ENCODE measurements at places on chromosomes 7 and 10.
A peak's percentile ranks its signal among the peaks of the same experiment; 100 is the strongest.

DNA sequence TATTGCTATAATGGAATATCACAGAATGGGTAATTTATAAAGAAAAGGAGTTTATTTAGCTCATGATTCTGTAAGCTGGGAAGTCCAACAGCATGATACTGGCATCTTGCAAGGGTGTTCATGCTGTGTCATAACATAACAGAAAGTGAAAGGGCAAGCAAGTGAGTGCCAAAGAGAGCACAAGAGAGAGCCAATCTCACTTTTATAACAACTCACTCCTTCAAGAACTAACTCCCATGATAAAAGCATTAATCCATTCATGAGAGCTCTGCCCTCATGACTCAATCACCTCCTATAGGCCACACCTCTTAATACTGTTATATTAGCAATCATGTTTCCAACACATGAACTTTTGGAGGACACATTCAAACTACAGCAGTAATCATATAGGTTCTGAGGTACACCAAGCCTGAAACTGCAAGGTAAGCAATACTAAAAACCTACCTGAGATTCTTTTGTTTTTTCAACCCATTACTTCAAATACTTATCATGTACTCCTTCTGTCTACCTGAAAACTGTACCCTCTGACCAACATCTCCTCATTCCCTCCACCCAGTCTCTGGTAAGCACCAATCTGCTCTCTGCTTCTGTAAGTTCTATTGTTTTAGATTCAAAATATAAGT lies 219.7 kb downstream of the MTERF1 start:
- no peak for DNase-seq

GRCh38 chr7:83936056-83936708 lies 258.4 kb downstream of the SEMA3A start:
- DNase-seq = peak; percentile 53

DNA sequence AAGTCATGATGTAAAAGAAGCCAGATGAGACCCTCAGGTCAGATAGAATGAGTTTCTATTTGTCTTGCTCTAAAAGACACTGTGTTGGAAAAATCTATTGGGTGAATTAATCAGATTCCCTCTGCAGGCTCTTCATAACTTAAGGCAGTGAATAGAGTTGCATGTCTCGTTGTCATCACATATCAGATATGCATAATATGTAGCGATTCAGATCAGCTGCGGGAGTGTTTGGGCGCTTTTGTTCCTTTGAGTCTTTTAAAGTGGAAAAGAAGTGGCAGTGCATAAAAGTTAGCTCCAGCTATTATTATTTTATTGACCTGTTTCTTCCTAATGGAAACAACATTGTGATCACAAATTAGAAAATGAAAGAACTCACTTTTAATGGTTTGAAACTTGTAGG lies 84.4 kb downstream of the CDK14 start:
- DNase-seq = no peak

GRCh38 chr7:8988267-8988666 lies 554.9 kb downstream of the NXPH1 start:
- DNase-seq = no peak

DNA sequence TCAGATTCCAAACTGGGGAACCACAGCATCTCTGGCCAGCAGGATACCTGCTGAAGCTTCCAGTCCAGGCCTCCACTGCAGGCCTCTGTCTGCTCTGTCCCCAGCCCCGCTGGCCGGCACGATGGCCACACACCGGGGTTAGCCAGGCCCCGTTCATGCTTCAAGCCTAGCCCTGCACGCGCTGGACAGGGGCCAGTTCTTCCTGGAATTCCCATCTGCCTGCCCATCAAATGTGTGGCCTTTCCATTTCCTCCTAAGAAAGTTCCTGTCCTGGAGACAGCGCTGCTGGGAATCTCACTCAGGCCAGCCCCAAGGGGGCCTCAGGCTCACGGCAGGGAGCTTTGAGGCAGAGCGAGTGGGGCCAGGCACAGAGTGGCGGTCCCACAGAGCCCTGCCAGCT lies 18.0 kb downstream of the SH2B2 start:
- no peak for DNase-seq

DNA sequence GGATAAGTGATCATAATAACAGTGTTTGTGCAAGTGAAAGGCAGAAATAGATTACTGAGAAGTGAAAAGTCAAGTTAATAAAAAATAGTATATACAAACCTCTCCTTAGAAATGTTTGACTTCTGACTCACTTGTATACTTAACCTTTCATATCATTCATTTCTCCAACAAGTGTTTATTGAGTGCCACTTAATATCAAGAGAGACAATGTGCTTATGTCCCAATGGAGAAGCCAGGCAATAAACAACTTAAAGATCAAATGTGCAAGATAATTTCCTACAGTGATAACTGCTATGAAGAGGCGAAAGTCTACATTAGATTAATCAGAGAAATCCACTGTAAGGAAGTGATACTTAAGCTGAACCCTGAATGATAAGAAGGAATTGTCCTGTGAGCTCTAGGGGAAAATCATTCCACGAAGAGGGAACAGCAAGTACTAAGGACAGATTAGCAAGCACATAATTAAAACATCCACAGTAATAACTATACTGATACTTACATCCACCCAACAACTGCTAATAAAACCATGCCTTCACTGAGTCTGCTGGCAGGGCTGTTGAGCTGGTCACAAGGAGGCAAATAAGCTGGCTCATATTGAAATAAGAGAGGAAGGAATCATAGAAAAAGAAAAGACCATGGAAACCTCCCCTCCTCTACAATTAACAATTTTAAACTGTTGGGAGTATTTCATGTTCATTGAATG lies 203.5 kb downstream of the CTNNA3 start:
- no peak for DNase-seq

DNA sequence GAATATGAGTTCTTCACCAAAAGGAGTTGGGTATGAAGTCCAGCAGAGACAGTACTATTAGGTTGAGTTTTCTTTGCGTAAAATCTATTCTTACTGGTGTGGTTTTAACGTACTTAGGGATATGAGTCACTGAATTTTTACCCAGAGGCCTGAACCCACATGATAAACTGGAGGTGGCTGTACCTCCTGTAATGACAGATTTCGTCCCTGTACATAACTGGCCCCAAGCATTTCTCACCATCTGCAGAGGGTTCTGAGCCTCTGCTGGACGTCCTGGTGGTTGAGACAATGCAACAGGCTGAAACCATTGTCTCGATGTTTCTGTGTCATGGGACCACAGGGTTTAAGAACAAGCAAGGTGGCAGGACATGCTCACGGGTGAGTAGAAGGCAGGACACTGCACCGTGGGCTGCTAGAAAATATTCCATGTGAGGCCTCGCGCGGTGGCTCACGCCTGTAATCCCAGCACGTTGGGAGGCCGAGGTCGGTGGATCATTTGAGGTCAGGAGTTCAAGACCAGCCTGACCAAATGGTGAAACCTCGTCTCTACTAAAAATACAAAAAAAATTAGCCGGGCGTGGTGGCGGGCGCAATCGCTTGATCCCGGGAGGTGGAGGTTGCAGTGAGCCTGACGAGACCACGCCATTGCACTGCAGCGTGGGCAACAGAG lies 233.9 kb downstream of the DNAJB6 start:
- no peak for DNase-seq

- DNase-seq = no peak
These were observed 2.4 kb downstream of the CYP2E1 start for GRCh38 chr10:133529576-133529946.

- no peak for DNase-seq
These were observed 199.2 kb upstream of the SEMA3A start for GRCh38 chr7:84393786-84394185.

DNA sequence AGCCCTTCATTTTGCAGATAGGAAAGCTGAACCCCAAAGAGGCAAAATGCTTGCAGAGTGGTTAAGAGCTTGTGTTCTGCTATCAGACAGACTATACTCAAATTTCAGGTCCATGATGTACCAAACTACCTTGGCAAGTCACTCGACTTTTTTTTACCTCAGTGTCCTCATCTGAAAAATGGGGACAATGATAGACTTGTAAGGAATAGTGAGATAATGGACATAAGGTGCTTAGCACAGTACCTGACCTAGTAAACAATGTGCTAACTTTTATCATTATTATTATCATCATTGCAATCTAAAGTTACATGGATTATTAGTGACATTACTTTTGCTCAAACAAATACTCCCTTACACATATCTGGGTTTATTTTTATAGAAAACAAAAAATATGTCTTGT lies 79.4 kb upstream of the ARID5B start:
- DNase-seq = no peak

GRCh38 chr7:130560972-130561371 lies 69.1 kb downstream of the MEST start:
- DNase-seq = no peak

DNA sequence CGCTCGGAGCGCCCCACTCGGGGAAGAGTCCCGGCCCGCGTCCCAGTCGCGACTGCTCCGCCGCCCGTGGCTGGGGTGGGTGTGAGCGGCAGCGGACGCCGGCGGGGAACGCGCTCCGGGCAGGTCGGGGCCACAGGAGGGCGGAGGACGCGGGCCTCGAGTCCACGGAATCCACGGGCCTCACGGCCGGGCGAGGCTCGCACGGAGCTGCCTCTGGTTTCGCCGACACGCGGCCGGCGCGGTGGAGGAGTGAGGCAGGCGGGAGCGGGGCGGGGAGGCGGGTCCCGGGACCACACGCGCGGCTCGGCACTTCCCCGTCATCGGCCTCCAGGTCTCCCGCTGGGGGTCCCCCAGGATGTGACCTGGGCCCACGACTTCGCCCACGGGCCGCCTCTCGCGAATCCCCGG lies 533 bp upstream of the NKX6-2 start:
- DNase-seq = no peak

DNA sequence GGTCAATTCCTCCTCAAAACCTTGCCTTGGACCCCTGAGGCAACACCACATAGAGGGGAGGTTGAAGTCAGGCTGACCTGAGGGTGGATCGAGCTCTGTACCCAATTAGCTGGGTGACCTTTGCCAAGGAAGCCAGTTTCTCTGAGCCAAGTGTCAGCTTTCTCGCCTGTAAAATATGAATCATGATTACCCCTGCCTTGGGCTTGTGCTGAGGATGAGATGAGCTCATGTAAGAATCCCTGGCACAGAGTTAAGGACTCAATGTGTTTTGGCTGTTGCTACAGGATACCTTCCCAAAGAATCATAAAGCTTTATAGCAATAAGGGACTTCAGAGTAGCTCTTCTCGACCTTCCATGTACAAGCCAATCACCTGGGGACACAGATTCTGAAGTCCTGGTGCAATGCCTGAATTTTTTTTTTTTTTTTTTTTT lies 43.5 kb upstream of the CACUL1 start:
- no peak for DNase-seq

GRCh38 chr10:4786043-4786839 lies 39.8 kb upstream of the AKR1E2 start:
- DNase-seq = no peak

- no peak for DNase-seq
These were observed 451.3 kb upstream of the MBL2 start for GRCh38 chr10:53223851-53224250.

DNA sequence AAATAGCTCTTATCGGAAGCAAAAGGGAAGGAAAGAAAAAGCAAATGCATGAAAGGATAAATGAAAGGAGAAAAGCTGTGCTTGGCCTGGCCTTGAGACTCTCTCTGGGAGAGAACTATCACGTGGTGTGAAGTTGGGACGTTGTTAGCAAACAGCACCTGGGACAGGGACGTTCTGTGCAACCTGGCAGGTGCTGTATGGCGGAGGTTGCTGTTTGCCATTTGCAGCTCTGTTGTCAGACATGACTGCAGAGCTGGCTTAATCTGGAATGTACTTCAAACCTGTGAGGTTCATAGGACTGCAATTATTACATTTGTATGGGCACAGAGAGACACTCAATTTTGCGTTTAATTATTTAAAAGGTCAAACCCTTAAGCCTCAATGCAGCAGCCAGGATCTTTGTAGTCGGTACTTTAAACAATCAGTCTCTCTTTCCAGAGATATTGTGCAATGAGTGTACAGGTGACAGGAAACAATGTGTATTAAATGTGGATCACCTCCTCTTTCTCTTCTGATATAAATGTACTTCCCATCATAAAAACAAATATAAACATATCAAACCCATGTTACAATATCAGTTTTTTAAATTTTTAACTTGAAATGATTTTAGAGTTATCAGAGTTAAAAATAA lies 800.5 kb upstream of the KCND2 start:
- DNase-seq = no peak

DNA sequence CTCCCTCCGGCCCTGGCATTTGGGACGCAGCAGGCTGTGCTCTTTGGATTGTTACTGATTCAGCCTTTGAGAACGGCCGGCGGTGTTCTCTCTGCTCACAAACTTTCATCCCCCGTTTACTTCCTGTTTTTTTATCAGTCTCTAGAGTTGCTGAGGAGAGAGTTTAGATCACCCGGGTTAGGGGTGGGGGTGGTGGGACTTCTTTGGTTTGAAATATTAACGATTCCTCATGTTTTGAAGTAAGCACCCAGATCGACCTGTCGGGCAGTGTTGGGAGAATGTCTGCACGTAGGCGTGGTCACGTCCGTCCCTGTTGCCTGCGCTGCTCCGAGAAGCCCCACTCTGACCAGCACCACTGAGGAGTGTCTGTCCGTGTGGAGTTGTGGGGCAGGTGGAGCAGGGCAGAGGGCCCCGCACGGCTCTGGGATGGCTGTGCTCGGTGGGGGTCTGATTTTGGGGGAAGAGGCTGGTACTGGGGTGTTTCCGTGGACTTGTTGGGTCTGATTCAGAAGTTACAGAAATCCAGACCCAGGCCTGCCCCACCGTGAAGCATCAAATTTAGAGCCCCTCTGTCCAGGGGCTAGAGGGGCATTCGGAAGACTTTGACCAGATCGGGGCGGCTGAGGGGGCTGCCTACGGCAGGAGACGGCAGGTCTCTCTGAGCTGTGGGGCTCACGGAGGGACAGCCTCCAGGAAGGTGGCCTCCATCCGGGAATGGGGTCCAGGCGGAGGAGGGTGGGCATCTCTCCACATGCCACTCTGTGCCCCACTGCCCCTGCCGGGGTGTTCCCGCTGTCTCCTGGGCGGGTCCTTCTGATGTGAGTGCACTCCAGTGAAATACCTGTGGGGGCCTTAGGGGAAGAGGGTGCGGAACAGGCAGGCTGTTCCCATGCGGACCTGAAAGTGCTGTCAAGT lies 7.4 kb downstream of the INPP5A start:
- no peak for DNase-seq

GRCh38 chr7:25989140-25989705 lies 162.8 kb upstream of the NFE2L3 start:
- DNase-seq = no peak

GRCh38 chr10:110221721-110222261 lies 14.4 kb downstream of the MXI1 start:
- peak; percentile 88 for DNase-seq

DNA sequence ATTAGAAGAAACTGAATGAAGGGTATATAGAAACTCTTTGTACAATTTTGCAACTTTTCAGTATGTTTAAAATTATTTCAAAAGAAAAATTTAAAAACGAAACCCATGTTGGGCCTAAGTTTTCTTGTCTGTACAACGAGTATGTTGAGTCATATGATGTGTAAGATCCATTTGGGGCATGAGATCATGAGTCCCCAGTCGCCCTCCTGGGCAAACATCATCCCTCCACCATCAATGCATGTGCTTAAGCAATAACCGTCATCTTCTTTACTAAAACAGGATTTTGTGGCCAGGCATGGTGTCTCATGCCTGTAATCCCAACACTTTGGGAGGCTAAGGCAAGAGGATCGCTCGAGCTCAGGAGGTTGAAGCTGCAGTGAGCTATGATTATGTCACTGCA lies 54.2 kb upstream of the CDCA7L start:
- no peak for DNase-seq
